ENCODE measurements at places on chromosomes 5 and 9.

DNA sequence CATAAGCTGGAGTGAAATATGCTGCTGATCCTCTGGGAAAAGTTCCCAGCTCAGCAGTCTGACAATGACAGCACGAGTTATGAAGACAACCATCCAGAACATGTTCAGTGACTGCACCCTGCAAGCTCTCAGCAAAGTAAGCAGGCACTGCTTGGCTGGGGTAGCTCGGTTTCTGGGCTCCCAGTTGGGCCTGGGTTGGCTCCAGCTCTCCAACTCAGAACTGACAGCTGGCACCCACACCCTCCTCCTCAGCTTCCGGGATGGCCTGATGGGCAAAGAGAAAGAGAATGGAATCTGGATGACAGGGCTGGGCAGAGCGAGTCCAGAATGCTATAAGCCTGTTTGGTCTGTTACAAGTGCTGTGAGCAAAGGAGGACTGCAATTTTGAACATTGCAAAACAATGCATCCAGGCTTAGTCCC is 185.0 kb downstream of the CSNK1G3 start:
- DNase-seq = no peak

- DNase-seq = peak; percentile 26
These were observed 174.7 kb downstream of the WDR70 start for GRCh38 chr5:37553720-37554404.

DNA sequence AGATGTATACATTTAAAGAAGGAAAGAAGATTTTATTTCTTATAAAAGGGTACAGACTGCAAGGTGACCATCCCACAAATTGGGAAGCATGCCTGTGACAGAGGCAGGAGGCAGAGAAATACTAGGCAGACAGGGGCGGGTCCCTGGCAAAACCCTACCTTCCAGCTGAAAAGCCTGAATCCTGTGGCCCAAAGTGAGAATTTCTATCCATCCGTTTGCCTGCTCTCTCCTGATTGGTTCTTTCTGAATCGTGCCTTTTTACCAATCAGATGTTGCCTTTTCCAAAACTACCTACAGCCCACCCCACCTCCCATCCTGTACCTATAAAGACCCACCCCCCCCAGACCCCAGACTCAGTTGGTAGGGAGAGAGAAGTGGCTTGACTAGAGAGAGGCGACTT is 3.4 kb upstream of the SH3GLB2 start:
- DNase-seq = no peak

DNA sequence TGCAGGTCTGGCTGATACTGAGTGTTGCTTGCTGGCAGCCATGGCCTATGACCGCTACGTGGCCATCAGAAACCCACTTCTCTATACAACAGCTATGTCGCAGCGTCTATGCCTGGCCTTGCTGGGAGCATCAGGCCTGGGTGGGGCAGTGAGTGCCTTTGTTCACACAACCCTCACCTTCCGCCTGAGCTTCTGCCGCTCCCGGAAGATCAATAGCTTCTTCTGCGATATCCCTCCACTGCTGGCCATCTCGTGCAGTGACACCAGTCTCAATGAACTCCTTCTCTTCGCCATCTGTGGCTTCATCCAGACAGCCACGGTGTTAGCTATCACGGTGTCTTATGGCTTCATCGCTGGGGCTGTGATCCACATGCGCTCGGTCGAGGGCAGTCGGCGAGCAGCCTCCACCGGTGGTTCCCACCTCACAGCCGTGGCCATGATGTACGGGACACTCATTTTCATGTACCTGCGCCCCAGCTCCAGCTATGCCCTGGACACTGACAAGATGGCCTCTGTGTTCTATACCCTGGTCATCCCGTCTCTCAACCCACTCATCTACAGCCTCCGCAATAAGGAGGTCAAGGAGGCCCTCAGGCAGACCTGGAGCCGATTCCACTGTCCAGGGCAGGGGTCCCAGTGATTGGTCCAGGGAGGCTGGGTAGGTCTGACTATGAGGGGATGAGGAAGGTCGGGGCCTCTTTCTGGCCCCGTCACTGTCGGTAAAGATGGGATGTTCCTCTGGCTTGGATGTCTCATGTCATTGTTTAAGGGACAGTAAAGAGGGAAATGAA is 718 bp downstream of the OR5C1 start:
- no peak for DNase-seq

DNA sequence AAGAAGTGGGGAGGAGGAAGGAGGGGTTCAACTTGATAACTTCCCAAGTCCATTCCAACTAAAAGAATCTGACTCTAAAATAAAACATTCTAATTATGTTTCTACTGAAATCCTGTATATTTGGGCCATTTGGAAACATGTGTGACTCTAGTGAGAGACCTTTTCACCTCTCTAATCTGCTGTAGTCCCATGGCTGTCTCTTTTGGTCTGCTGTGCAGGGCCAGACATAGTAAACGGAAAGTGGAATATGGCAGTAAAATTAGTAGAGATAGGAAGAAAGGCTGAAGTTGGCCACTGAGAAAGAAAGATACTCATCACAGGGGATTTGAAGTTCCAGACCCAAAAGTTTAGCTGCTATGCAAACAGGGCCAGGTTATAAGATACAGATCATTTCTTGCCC is 15.9 kb downstream of the RFX3 start:
- DNase-seq = no peak

DNA sequence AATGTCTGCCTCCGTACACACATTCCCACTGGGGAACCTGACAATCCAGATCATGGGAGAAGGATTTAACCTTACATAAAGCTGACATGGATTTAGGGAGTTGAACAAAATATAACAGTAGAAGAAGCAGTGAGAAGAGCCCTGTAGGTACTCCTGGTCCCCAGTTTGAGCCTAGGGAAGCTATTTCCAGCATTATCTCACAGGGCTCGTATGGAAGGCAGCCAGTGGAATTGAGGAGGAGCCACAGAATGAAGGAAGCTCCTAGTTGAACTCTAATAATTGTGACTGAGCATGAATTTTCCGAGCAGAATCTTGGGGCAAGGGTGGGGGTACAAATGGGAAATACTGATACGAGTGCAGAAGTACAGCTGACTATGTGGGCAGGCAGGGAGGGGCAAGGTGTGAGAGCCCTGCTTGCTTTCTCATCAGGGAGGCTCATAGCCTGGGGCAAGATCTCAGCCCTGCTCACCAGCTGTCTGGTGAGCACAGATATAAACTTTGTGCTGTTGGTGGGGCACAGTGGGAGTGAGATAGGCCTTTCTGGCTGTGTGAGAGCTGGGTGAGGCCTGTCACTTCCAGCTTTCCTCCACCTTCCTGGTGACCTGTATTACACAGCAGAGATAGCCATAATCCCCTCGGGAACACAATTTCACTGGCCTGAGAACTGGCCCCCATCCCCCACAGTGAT is 290.7 kb upstream of the IL12B start:
- no peak for DNase-seq

- DNase-seq = no peak
These were observed 10.7 kb downstream of the DNM1 start for GRCh38 chr9:128213746-128214497.

DNA sequence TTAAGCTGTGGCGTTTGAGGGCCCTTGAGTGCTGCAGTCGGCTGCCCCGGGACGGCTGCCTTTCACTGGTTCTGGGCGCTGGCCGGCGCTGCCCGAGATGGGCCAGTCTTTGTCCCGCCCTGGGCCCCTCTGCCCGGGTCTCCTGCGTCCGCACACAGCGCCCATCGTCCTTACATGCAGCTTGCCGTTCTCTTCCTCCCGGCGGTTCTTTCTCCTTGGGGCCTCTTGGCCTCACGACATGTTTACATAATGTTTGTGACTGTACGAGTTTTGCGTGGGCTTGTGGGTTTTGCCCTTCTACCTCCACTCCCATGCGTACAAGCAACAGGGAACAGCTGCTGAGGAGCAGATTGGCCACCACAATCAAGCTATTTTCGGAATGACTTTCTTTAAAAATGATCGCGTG is 618 bp downstream of the TNPO1 start:
- peak; percentile 46 for DNase-seq

DNA sequence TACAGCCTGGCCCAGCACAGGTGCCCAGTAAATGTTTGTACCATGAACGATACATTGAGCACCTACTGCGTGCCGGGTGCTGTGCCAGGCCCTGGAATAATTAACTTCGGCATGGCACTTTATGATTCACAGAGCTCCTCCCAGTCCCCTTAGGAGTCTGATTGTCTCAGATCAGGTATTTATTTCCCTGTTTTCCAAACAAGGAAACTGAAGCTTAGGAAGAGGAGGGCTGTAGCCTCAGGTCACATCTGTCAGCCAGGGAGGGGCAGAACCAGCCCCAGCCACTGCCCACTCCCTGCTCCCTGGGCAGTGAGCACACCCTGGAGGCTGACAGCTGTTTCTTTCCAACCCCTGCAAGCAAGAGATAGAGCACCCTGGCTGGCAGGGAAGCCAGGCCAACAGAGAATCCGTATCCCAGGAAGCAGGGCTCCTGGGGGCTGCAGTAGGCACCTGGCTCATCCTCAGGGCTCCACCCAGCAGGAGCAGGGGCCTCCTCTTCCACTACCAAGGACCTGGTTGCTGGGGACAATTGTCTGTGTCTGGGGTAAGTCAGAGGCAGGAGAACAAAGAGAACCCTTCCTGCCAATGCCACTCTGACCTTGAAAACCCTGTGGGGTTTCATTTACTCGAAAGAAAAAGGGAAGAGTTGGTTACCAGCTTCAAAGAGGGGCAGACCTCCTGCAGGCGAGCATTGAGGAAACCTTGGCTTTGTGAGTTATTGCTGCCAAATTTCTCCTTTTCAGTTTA is 69.0 kb downstream of the DAB2IP start:
- peak; percentile 58 for DNase-seq

DNA sequence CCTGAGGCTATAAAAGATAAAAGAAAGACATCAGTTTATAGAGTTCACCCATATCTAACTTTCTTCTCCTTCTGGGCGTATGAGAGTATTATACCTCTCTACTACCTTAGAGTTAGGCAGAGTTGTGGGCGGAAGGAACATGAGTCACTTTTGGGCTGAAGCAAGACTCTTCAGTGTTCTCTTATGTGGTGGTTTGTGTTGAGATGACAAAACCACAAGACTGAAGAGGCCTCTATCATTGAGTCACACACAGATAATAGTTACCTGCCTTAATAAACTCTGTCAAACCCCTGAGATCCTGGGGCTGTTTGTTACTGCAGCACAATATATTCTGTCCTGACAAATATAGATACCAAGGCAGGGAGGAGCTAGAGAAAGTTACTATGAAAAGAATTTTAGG is 184.2 kb downstream of the EFNA5 start:
- DNase-seq = peak; percentile 28

DNA sequence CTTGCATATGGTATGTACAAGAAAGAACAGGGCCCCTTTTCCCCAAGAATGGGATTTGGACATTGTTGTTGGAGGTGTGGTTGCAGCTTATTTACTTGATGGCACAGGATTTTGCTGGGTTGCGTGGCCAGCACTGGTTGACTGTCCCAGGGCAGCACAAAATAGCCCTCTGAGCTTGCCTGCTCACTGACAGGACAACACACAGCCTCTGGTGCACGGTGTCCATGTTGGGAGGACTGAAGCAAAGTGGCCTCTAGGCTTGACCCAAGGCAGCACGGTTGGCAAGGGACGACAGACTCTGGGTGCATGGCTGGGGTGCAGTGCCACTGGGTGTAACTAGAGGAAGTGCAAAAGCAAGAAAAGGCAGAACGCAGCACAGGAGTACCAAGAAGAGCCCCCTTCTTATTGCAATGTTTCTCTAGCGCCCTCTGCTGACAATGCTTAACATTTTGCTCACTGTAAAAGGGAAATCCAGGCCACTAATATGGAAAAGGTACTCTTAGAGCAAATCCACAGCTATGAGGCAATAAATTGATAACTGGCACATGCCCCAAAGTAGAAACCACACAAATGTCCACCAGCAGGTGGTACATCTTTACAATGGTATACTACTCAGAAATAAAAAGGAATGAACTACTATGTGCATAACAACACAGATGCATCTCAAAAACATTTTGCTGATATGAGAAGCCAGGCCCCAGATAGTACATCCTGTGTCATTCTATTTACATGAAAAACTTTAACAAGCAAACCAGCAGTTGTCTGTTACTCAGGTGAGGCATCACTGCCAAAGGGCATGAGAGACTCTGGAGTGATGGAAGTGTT is 47.4 kb upstream of the BARX1 start:
- peak; percentile 8 for DNase-seq

DNA sequence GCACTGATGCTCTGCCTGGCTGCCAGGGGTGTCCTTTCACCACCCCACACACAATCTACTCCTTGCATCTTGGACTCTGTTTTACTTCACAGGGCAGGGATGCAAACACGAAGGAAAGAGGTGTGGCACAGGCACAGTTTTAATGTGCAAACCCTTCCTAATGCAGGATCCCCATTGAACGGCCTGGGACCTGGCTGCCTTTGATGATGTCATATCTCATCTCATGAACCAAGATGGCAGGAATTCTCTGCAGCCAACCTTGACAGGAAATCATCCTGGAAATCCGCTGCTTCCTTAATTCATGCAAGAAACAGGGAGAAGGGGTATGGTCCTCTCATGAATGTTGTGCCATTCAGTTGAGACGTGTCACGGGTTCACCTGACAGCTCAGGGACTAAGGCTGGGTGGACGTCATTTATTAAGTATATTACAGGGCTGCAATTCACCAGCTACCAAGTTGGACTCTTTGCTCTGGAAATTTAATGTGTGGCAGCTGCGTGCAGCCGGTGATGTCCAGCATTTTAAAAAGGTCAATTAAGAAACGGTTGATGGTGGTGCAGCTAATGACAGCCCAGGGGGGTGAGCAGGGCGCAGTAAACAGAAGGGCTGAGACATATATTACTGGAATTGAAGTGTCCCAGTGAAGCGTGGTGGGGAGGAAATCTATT is 91.5 kb downstream of the LMNB1 start:
- DNase-seq = no peak

- no peak for DNase-seq
These were observed 408.2 kb upstream of the TLE4 start for GRCh38 chr9:79163544-79163943.

DNA sequence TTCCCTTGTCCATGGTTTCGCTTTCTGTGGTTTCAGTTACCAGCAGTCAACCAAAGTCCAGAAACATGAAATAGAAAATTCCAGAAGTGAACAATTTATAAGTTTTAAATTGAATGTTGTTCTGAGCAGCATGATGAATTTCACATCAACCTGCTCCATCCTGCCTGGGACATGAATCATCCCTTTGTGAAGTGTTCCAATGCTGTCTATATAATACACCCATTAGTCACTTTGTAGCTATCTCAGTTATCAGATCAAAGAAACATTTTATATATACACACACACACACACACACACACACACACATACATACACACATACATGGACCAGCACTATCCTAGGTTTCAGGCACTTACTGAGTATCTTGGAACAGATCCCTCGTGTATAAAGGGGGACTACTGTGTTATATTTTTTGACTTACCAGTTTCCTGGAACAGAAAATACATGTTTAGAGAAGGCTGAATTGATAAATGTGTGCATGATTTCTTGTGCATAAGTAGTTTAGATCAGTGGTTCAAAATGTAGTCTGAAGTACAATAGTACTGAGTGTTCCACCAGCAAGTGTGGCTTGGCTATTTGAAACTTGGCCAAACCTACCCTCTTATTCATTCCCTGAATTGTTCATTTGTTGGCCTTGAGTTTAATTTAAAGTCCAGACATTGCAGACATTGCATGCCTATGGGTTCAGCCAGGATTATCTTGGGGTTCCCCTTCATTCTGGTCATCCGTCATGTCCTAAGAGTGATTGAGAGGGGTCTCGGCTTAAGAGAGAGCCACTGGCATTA is 510.0 kb downstream of the GADD45G start:
- DNase-seq = no peak

- no peak for DNase-seq
These were observed 8.4 kb upstream of the OSMR start for GRCh38 chr5:38837416-38837815.

Data from LoVo (cell line).